ENCODE measurements at places on chromosomes 11 and 22.

DNA sequence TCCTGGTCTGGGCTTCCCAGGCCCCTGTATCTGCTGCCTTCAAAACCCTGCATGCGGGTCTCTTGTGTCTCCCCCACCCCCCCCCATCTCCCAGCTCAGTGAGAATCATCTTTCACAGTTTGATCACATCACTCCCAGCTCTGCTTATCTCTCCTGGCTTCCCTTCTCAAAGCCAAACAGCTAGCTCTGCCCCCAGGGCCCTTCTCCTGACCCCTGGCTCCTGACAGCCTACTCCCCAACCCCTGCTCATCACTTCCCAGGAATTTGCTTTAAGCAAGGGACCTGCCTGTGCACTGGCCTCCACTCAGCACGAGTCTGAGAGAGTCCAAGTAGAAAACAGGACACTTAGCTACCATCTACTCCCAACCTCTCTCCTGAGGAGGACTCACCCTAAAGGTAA, 342.7 kb downstream of the TENM4 start:
- H3K4me1 ChIP-seq: no peaks in the 10 kb centered on the region
- no peak overlapping the region for H3K4me3 ChIP-seq
- H3K27ac ChIP-seq: no peak overlapping the region
- peaks cover 6% of the 10 kb centered on the region for H3K27me3 ChIP-seq
- H3K36me3 ChIP-seq: no peaks in the 10 kb centered on the region

GRCh38 chr11:128692753-128693415, 988 bp upstream of the FLI1 start:
- DNase-seq: peak; percentile 74
- peaks cover under 1% of the 10 kb centered on the region for H3K27me3 ChIP-seq
- peak overlapping the region; percentile 95 for H3K4me3 ChIP-seq
- H3K27ac ChIP-seq: peak overlapping the region; percentile 98

GRCh38 chr11:129408865-129409444, 33.3 kb downstream of the BARX2 start:
- H3K36me3 ChIP-seq: no peaks in the 10 kb centered on the region
- H3K27ac ChIP-seq: no peak overlapping the region
- DNase-seq: no peak
- H3K27me3 ChIP-seq: peaks cover 9% of the 10 kb centered on the region
- H3K4me3 ChIP-seq: no peak overlapping the region

- H3K4me1 ChIP-seq: no peaks in the 10 kb centered on the region
- DNase-seq: no peak
- H3K27ac ChIP-seq: no peak overlapping the region
Measured at GRCh38 chr11:106789406-106789805, 228.9 kb downstream of the GUCY1A2 start.

- H3K4me1 ChIP-seq: peaks cover 11% of the 10 kb centered on the region
- no peaks in the 10 kb centered on the region for H3K36me3 ChIP-seq
- H3K4me3 ChIP-seq: peak overlapping the region; percentile 80
- H3K27me3 ChIP-seq: peaks cover 4% of the 10 kb centered on the region
- no peak overlapping the region for H3K27ac ChIP-seq
Measured at GRCh38 chr11:46380340-46381047, 975 bp upstream of the MDK start.

GRCh38 chr22:38631724-38632123, 24.5 kb downstream of the FAM227A start:
- peaks cover 22% of the 10 kb centered on the region for H3K27me3 ChIP-seq
- peaks cover 17% of the 10 kb centered on the region for H3K4me1 ChIP-seq
- H3K4me3 ChIP-seq: peak overlapping the region; percentile 63
- no peak for DNase-seq

DNA sequence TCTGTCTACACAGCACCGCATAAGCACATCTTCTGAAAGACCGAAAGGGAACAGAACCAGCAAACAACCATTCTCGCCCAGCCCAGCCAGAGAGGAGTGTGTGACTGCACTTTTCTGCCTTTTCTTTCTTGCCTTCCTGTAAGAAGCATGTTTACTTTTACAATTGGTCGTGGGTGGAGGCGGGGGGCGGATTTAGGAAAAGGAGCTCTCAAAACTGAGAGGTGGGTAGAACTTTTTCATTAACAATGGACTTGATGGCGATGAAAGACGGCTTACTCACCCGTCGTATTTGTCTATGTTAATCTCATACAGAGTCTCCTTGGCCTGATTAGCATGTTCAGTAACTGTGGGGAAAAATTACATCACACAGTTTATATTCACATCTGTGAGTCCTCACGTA, 27.2 kb downstream of the CERK start:
- no peak for DNase-seq
- peaks cover 4% of the 10 kb centered on the region for H3K36me3 ChIP-seq
- H3K4me1 ChIP-seq: peaks cover 8% of the 10 kb centered on the region
- no peak overlapping the region for H3K27ac ChIP-seq
- H3K27me3 ChIP-seq: no peaks in the 10 kb centered on the region

DNA sequence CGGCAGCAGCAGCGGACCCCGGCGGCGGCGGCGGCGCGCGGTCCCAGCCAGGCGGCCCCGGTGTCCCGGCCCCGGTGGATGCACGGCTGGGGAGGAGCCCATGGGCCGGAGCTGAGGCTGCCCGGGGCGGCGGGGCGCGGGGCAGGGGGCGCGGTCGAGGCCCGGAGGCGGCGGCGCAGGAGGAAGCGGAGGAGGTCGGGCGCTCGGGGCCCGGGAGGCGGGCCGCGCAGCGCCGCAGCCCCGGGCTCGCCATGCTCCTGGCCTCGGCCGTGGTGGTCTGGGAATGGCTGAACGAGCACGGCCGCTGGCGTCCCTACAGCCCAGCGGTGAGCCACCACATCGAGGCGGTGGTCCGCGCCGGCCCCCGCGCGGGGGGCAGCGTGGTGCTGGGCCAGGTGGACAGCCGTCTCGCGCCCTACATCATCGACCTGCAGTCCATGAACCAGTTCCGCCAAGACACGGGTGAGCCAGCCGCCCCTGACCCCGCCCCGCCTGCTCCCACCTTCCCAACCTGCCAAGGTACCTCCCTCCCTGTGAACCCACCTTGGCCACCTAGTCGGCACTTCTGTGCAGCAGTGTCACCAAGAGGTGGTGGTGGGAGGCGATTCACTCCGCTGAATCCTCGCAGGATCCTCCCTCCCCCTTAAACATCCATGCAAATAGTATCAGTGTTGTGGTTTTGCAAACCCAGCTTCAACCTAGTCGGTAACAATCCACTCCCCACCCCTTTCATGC, 580 bp downstream of the DTX4 start:
- no peaks in the 10 kb centered on the region for H3K36me3 ChIP-seq
- H3K27me3 ChIP-seq: peaks cover 21% of the 10 kb centered on the region
- H3K4me1 ChIP-seq: peaks cover 10% of the 10 kb centered on the region

DNA sequence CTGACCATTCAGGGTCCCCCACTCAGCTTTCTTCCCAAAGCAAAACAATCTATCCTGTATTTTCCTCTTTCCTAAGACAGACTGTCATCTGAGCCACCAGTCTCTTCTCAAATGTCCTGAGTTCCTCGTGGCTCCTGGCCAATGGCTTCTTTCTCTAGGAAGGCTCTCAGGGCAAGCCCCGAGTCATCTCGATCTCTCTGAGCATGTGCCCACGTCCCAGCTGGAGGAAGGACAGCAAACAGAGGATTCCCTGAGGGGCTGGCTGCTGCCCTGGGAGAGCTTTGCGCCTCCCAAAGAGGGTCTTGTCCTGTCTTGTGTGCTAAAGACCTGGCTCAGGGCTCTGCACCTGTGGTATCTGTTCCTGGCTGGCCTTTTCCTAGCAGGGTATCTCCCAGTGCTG, 8.3 kb downstream of the SLC37A2 start:
- H3K27ac ChIP-seq: peak overlapping the region; percentile 31
- H3K4me1 ChIP-seq: peaks cover 18% of the 10 kb centered on the region
- H3K36me3 ChIP-seq: no peaks in the 10 kb centered on the region
- H3K27me3 ChIP-seq: no peaks in the 10 kb centered on the region
- no peak overlapping the region for H3K4me3 ChIP-seq

DNA sequence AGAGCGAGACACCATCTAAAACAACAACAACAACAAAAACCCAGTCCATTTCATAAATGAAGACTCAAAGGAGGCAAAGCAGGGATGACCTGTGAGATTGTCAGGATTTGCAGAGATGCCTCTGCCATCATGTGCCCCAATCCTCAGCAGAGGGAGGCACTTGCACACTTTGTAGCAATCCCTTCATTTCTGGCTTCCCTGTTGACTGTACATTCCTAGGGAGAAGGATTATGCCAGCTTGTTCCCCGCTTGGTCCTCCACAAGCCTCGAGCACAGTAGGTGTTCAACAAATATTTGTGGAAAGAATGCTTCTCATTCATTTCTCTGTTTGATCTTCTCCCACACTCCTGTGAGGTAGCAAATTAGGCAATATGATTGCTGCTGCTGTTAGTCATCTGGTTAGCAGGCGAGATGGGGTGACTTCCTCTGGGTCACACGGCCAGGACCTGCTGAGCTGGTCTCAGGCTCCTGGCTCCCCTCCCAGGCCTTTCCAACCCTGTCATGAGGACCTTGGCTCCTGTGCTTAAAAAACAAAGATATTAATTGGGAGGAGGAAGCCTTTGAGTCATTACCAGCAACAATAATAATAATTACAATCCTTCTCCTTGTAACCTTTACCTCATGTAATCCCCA, 34.1 kb downstream of the LIF start:
- peaks cover 29% of the 10 kb centered on the region for H3K4me1 ChIP-seq
- DNase-seq: peak; percentile 72
- no peaks in the 10 kb centered on the region for H3K27me3 ChIP-seq

DNA sequence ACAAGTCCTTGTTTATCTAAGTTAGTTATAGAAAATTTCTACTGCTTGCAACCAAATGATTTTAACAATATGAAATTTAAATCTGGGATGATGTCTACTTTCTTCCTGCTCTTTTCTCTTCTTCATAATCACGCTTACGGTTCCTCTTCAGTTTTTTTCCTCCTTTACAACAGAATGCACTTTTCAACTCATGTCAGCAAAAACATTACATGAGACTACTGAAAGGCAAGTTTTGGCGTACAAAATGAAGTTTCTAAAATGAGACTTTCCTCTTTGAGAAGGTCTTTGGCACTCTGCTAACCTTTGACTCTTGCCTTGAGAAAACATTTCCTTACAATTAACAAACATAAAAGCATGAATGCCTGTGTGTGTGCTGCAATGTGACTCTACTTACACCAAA, 23.3 kb downstream of the TMEM123 start:
- H3K27ac ChIP-seq: peak overlapping the region; percentile 71
- H3K4me3 ChIP-seq: no peak overlapping the region
- peaks cover 15% of the 10 kb centered on the region for H3K36me3 ChIP-seq
- peaks cover 34% of the 10 kb centered on the region for H3K4me1 ChIP-seq

- DNase-seq: no peak
- no peak overlapping the region for H3K4me3 ChIP-seq
- peaks cover 6% of the 10 kb centered on the region for H3K27me3 ChIP-seq
- no peak overlapping the region for H3K27ac ChIP-seq
Measured at GRCh38 chr11:117582433-117582832, 214.6 kb downstream of the DSCAML1 start.

DNA sequence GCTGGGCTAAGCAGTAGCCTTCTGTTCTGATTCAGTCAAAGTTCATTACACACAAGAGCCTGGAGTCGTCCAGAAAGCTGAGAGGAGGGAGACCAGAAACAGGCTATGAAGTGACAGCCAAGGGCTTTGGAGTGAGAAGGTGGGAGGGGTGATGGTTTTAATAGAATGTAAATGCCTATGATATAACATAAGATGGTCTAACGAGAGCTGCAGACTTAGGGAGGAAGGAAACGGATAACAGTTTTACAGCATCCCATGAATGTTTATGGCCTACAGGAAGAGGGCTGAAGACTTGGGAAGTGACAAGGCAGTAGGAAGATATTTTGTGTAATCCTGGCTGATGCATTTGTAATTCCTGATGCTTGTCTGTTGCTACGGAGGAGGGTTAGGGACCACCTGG, 62.0 kb downstream of the DHCR7 start:
- no peak for DNase-seq
- peaks cover 14% of the 10 kb centered on the region for H3K4me1 ChIP-seq
- H3K27ac ChIP-seq: no peak overlapping the region
- no peak overlapping the region for H3K4me3 ChIP-seq

- H3K36me3 ChIP-seq: peaks cover 13% of the 10 kb centered on the region
- H3K27ac ChIP-seq: no peak overlapping the region
- no peaks in the 10 kb centered on the region for H3K27me3 ChIP-seq
- DNase-seq: no peak
Measured at GRCh38 chr11:79699246-79699645, 258.4 kb upstream of the TENM4 start.

- H3K4me1 ChIP-seq: peaks cover 3% of the 10 kb centered on the region
- H3K27ac ChIP-seq: no peak overlapping the region
- peaks cover 25% of the 10 kb centered on the region for H3K27me3 ChIP-seq
- no peak overlapping the region for H3K4me3 ChIP-seq
- DNase-seq: no peak
Measured at GRCh38 chr11:113778111-113778910, 1.3 kb upstream of the CLDN25 start.

GRCh38 chr11:79046366-79046765, 394.5 kb downstream of the TENM4 start:
- no peaks in the 10 kb centered on the region for H3K4me1 ChIP-seq
- H3K36me3 ChIP-seq: no peaks in the 10 kb centered on the region
- no peak overlapping the region for H3K27ac ChIP-seq
- no peak for DNase-seq
- H3K27me3 ChIP-seq: peaks cover 10% of the 10 kb centered on the region

- peaks cover 45% of the 10 kb centered on the region for H3K27me3 ChIP-seq
- peaks cover 37% of the 10 kb centered on the region for H3K4me1 ChIP-seq
- peak within 1 kb of the TSS; percentile 88 for H3K4me3 ChIP-seq
- DNase-seq: no peak
- H3K36me3 ChIP-seq: no peaks in the 10 kb centered on the region
Measured at GRCh38 chr11:57460022-57460757, at the start of gene RTN4RL2. Gene RTN4RL2, plus strand, starts transcription at chr11:57460528. Its CDS starts 338 bp downstream, at chr11:57460866.

GRCh38 chr11:130692220-130692619, 224.1 kb downstream of the SNX19 start:
- H3K27me3 ChIP-seq: peaks cover 12% of the 10 kb centered on the region
- no peaks in the 10 kb centered on the region for H3K4me1 ChIP-seq
- H3K4me3 ChIP-seq: no peak overlapping the region
- H3K27ac ChIP-seq: no peak overlapping the region
- no peak for DNase-seq

- peaks cover 8% of the 10 kb centered on the region for H3K27me3 ChIP-seq
- H3K27ac ChIP-seq: no peak overlapping the region
- no peaks in the 10 kb centered on the region for H3K4me1 ChIP-seq
- no peaks in the 10 kb centered on the region for H3K36me3 ChIP-seq
- H3K4me3 ChIP-seq: no peak overlapping the region
- DNase-seq: no peak
Measured at GRCh38 chr22:19667872-19668740, 46.2 kb upstream of the SEPTIN5 start.

- no peak for DNase-seq
- H3K4me3 ChIP-seq: no peak overlapping the region
- no peak overlapping the region for H3K27ac ChIP-seq
- no peaks in the 10 kb centered on the region for H3K36me3 ChIP-seq
Measured at GRCh38 chr11:37509506-37509905, 911.5 kb upstream of the RAG2 start.
